Effector CD8-positive, alpha-beta T cell (primary cell): ENCODE measurements at places on chromosomes 3 and 15.

DNA sequence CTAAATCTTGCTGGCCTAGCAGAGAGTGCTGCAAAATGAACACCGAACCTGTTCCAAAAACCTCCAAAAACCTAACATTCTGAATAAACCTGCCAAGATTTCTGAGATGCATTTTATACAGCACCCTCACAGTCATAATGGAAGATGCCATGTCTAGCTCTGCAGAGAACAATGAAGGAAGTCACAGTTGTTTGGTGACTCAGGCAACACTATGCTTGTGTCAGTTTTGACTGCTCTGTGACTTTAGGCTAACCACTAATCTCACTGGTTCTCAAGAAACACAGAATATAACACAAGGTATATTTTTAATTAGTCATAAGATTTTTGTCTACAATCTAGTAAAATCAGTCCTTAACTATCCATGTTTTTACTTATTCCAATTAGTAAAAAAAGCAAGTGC, 606.6 kb downstream of the TBL1XR1 start:
- DNase-seq, result no peak

GRCh38 chr3:161310649-161311423, 60.5 kb downstream of the SPTSSB start:
- peak; percentile 3 for DNase-seq

DNA sequence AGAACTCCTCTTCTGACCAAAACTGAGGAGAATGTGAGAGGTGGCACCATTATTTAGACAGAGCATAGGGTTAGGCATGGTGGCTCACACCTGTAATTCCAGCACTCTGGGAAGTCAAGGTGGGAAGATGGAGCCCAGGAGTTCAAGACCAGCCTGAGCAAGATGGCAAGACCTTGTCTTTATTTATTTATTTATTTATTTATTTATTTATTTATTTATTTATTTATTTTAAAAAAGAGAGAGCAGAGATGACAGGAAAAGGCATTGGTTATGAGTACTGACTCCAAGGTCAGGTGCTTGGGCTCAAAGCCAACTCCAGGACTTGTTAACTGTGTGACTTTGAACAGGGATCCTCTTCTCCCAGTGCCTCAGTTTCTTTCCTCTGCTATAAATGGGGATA, 217.7 kb downstream of the MEX3B start:
- DNase-seq, result no peak

DNA sequence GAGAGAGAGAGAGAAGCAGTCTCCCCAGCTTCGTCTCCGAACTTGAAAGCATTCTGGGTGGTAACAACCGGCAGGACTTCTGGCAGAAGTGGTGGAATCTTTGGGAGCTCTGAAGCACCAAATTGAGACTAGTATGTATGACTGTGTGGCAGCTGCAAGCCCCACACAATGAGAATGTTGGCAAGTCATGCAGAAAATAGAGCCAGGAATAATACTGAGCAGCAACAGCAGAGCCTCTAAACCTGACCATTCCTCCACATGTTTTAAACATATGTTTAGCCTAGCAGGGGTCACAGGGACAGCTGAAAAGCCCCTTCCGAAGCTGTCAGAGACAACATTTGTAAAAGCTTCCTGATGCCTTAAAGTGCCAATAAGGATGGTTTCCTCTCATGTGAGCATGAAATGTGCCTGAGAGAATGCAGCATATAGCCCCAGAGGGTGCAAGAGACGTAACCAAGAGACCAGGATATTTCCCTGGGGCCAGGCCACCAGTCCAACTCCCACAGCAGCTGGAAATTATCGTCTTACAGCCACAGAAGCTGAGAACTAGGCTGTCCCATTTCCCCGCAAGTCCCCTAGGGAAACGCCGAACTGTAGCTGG, 178.6 kb upstream of the CCDC54 start:
- DNase-seq, result no peak

GRCh38 chr3:184259878-184260723, 1.3 kb downstream of the CAMK2N2 start:
- DNase-seq, result no peak

DNA sequence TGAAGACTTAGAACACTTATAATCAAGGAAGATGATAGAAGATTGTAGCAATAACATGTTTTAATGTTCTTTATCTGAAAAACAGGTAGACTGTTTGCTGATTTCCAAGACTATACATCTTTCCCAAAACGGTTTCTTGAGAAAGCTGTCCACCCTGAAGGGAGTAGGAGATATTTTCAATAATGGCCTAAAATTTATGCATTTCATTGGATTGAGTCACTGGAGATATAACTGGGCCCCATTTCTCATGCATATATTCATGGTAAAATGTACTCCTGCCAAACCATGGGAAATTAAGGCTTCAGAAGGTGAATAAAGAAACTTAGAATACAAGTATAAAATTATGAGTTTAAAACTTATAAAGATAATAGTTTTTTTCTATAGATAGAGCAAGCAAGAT, 143.9 kb downstream of the LSAMP start:
- DNase-seq, result no peak

- DNase-seq, result no peak
These were observed 132.4 kb upstream of the PLXNA1 start for GRCh38 chr3:126850370-126851085.

DNA sequence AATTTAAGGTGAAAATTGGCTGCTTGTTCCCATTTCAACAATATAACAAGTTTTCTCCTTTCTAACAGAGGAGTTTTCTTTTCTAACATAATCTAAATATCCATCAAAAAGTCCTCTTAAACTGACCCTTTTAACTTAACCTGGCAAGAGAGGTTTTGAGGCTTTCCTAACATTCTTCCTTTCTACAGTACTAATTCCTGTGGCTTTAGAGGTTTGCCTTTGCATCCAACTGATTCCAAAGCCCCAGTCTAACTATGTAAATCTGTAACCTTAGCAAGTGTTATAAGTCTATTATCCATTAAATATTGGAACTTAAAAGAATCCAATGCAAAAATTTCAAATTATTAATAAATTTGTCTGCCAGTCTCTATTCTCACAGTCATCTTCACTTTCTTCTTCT, 134.1 kb downstream of the ISL2 start:
- DNase-seq, result no peak

DNA sequence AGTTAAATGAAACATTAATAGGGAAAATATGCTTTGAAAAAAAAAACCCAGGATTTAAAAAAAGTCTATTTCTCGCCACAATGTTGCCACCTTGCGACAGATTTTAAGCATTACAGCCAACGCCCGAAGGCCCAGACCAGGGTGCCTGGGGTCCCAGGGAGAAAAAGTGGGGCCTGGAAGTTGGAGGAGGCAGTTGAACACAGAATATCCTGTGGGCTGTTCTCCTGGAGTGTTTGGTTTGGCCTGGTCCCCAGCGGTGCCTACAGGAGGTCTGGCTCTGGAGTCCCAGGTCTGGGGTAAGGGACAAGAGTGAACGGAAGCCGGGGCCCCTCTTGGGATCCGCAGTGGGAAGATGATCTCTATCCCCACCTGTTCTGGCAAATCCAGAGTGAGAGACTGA, 3.4 kb downstream of the RNU6-1 start:
- peak; percentile 33 for DNase-seq

DNA sequence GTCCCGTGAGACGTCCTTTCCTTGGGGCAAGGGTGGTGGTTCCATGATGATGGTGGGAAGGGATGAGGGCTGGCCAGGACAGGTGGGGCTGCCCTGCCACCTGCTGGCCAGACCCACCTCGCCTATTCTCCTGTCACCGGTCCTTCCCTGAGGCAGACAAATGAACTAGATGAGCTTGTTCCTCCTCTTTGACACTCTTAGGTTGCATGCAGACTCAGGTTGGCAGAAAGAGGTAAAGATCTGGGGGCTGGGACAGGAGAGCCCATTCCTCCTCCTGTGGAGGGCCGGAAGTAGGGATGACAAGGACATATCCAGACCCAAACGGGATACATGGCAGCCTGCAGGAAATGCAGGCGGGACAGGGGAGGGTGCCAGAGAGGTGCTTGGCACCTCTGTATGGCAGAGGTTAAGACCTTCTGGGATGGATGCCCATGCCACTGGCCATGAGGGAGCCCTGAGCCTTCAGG, 38.6 kb downstream of the ACSBG1 start:
- DNase-seq, result peak; percentile 20

GRCh38 chr3:39086144-39086543, 21.3 kb downstream of the GORASP1 start:
- no peak for DNase-seq
